ENCODE measurements at places on chromosomes 4 and X.

- no peak for DNase-seq
Measured at GRCh38 chr4:9781343-9782135, at the start of gene DRD5. DRD5 (plus strand) TSS chr4:9781634; CDS start chr4:9782030, 396 bp downstream.

DNA sequence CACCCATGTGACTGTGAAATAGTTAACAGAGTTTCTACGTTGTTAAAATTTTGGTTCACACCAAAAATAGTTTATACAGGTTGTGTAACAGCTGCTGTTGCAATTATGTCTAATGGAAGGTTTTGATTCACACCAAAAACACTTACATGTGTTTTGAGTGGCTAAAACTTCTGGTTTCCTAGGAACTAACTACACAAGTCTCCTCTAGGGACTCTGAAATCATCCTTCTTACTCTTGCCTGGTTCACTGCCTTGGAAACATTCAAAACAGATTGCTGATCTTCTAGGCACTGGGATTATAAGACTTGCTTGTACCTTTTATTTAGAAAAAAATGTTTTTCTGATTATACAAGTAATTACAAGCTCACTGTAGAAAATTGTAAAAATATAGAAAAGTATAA lies 14.9 kb upstream of the MORC4 start:
- no peak for DNase-seq

DNA sequence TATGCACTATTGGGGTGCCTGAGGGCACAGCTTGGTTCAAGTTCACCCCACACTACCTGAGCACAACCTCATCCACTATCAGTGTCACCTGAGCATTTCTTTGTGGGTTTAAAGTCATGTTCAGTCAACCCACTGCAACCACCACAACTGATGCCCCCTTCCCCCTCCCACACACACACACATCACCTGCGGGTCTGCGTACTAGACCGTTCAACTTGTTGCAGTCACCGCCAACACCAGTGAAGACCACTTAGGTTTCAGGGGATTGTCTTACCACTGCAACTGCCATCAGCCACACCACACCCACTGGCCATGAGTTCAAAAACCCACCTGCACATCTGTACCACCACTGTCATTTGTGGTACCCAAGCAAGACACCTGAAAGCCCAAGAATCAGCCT lies 355.0 kb downstream of the SH3BGRL start:
- no peak for DNase-seq

- no peak for DNase-seq
Measured at GRCh38 chr4:153705743-153706468, 21.8 kb downstream of the TLR2 start.

DNA sequence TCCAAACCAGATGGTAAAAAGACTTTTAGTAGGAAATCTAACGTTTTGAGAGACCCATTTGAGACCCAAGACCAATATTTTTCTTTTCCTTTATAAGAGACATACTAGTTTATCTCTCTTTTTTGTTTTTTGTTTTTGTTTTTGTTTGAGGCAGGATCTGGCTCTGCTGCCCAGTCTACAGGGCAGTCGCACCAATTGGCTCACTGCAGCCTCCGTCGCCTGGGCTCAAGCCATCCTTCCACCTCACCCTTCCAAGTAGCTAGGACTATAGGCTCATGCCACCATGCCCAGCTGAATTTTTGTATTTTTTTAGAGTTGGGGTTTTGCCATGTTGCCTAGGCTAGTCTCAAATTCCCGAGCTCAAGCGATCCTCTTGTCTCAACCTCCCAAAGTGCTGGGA lies 77.2 kb upstream of the FHDC1 start:
- DNase-seq: no peak

GRCh38 chr4:151854731-151855130 lies 93.9 kb upstream of the GATB start:
- DNase-seq: no peak

DNA sequence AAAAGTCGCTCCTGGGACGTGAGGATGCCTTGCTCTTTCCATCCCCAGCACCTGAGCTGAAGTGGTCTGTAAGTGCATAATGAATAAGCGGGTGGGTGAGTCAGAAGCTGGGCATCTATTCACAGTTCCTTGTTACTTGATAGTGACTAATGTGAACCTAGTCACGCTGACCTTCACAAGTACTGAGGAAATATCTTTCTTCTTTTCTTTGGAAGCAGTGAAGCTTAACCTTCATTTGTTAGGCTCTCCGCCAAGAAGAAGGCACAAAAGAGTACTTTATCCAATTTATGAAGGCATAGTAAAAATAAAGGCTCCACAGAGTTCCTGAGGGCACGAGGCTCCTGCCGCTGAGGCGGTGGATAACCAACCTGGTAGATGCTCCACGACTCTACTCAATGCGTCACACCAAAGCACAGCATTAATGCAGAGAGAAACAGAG lies 475.7 kb upstream of the SLIT2 start:
- no peak for DNase-seq

DNA sequence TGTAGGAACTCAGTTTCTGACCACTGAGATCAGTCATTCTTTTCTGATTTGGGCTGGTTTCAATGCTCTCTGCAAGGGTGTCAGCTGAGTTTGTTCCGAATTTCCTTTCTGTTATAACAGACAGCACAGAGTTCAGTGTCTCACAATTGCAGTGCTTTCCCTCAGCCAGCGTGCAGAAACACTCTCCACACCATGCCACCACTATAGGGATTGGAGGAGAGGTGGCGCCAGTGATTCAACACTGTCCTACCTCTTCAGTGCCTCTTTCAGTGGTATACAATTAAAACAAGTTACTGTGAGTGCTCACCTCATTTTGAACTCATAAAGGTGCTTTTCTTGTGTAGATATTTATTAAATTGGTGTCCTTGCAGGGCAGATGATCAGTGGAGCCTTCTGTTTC lies 413.2 kb upstream of the CXorf51B start:
- no peak for DNase-seq
